ENCODE measurements at places on chromosomes 7 and 10.

DNA sequence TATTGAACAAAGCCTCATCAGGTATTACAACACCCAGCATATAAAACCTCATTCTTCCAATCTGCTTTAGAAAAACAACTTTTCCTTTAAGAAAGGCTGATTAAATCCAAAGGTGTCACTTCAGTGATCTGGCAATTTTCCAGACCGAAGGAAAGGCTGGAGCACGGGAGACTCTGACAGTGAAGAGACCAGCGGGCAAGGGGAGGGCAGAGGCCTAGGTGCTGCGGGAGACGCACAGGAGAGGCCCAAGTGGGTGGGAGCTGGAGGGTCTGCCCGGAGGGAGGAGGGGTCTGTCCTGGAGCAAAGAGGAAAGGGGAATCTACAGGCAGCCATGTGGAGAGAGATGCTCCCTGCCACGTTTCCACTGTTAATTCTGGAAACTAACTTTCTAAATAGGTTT lies 24.3 kb upstream of the PPP2R2D start:
- DNase-seq = no peak

- no peak for DNase-seq
Observed at GRCh38 chr10:77182803-77183202, 454.8 kb downstream of the KCNMA1 start.

GRCh38 chr7:84105586-84105985 lies 89.0 kb downstream of the SEMA3A start:
- DNase-seq = no peak

DNA sequence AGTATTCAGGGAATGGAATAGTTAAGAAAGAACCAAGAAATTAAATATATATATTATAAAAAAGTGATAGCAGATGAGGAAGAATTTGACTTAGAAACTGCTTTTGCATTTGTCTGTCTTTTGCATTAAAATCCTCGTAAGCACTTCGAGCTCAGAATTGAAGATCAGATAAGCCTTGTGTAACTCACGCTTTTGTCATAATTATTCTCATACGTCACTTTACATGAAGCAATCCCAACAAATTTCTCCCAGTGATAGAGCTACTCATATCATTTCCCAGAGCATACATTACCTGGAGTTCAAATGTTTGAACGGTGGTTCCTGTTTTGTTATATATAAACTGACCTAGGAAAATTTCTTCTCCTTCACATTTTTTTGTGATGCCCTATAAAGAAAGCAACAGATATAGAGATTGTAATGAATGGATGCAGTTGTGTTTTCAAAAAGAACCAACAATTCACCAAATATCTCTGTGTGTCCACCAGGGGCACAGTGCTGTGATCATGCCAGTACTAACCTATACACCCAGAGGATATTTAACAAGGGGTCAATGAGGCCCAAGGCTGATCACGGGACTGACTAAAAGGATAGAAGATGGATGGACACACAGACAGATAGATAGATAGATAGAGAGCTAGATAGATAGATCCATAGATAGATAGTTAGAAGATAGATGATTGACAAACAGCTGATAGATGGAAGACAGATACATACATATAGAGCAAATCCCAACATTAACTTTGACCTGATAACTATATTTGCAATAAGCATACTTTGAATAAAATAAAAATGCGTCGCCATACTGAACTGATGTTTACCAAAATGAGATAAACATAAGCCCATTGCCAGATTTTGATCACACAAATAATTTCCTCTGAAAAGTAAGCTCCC lies 9.3 kb upstream of the HUS1 start:
- no peak for DNase-seq

- no peak for DNase-seq
Observed at GRCh38 chr10:51010977-51011376, 63.3 kb upstream of the PRKG1 start.

GRCh38 chr7:36208997-36209813 lies 56.2 kb downstream of the EEPD1 start:
- no peak for DNase-seq
